ENCODE measurements at places on chromosomes 2 and 18. TPM values are rescaled to one million over a fixed set of nuclear protein-coding genes. Genes with fewer than 3 reads are reported as not detected.

DNA sequence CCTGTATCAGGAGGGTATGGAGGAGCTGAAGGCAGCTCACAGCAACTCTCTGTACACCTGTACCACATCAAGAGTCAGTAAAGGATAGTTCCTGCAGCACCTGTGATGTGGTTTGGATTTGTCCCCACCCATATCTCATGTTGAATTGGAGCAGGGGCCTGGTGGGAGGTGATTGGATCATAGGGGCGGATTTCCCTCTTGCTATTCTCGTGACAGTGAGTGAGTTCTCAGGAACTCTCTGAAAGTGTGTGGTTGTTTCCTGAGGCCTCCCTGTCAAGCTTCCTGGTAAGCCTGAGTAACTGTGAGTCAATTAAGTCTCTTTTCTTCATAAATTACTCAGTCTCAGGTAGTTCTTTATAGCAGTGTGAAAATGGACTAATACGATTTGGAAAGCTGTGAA lies 28.9 kb downstream of the OSBPL1A start:
- no peak for DNase-seq

The MDH1B gene
- 2.2 TPM for total RNA-seq

The COL3A1 gene
- 0.53 TPM for total RNA-seq

GRCh38 chr2:104410136-104410535 lies 443.8 kb upstream of the POU3F3 start:
- no peak for DNase-seq

The GPR75 gene
- 0.53 TPM for total RNA-seq

- no peak for DNase-seq
These were observed 325.9 kb downstream of the AKAIN1 start for GRCh38 chr18:4871197-4871596.

DNA sequence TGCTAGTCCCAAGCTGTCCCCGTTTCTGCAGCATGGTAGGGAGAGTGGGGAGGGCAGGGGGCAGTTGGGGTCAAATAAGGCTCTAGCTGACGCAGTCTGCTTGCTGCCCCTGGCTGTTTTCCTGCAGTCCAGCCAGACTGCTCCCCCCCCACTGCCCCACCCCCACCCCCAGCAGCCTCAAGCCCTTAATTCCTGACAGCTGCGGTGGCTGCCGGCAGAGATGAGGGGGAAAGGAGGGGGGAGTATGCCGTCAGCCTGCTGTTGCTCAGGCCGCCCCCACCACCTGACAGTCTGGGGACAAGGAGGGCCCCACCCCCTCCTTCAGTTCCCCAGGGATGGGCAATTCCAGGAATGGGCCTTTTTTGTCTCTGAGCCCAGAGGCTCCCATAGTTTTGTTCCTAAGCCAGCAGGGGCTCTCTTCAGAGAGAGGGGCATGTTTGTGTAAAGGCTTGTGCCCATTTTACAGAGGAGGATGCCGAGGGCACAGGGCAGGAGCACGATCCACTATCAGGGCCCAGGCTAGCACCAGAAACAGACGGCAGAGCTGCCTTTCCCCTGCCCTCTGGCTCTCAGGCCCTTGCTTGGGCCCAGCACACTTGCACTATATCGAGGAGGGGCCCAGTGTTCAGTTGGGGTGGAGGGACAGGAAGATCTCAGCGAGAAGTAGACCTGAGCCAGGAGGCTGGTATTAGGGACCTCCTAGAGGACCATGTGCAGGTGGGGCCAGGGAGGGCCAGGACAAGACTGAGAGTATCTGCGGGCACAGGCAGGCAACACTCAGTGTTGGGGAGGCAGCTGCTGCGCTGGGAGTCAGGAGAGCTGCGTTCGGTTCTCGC lies 1.5 kb upstream of the WNT10A start:
- no peak for DNase-seq

- DNase-seq = no peak
These were observed 71.1 kb downstream of the DOCK10 start for GRCh38 chr2:224971214-224971613.

The NYAP2 gene
- not detected for total RNA-seq

DNA sequence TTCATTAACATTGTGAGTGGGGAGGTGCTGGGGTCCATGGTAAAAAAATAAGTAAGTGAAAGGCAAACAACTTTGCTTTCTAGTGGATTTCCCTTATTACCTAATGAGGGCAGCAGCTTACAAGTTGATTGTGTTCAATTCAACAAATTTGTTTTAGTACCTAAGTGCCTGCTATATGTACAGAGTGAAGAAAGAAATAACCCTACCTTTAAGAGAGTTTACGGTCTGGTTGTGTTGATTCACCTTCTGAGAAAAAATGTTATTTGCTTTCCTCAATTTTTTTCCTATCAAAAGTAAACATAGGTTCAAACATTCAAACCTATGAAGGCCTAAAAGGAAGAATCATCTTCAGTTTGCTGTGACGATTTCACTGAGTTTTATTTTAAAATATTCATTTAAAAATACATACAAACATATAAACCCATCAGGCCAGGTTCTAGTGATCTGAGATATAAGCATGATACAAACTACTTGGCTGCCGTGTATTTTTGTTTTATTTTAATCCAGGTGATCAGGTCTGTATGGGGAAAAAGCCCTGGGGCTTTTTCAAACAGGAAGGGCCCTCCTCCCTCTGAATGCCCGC lies 1.5 kb upstream of the SPTBN1 start:
- DNase-seq = no peak

The CHRNG gene
- not detected for total RNA-seq

GRCh38 chr18:6010284-6010683 lies 115.0 kb upstream of the TMEM200C start:
- no peak for DNase-seq

GRCh38 chr18:55968550-55968949 lies 380.6 kb upstream of the TCF4 start:
- no peak for DNase-seq

The MTHFD2 gene
- total RNA-seq = 319 TPM

The POTEI gene
- total RNA-seq = not detected

DNA sequence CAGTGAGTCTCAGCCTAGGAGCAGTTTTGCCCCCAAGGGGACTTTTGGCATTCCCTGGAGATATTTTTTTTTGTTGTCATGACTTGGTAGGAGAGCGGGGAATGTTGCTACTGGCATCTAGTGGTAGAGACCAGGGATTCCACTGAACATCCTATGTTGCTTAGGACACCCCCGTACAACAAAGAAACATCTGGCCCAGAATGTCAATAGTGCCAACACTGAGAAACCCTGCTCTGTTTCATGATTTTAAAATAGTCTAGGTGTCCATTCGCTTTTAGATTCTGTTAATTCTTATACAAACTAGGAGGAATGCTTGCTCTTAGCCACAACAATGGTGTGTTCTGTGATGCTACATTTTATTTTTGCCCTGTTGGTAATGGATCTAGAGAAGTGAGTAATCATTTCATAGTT lies 225.8 kb upstream of the SIX3 start:
- DNase-seq = peak; percentile 86

The CRYGC gene
- total RNA-seq = not detected

The LINC00305 gene
- not detected for total RNA-seq

GRCh38 chr2:23526114-23526513 lies 141.1 kb downstream of the KLHL29 start:
- DNase-seq = no peak

The TDRD15 gene
- 0.16 TPM for total RNA-seq

GRCh38 chr2:212949786-212950185 lies 201.6 kb downstream of the IKZF2 start:
- DNase-seq = no peak

DNA sequence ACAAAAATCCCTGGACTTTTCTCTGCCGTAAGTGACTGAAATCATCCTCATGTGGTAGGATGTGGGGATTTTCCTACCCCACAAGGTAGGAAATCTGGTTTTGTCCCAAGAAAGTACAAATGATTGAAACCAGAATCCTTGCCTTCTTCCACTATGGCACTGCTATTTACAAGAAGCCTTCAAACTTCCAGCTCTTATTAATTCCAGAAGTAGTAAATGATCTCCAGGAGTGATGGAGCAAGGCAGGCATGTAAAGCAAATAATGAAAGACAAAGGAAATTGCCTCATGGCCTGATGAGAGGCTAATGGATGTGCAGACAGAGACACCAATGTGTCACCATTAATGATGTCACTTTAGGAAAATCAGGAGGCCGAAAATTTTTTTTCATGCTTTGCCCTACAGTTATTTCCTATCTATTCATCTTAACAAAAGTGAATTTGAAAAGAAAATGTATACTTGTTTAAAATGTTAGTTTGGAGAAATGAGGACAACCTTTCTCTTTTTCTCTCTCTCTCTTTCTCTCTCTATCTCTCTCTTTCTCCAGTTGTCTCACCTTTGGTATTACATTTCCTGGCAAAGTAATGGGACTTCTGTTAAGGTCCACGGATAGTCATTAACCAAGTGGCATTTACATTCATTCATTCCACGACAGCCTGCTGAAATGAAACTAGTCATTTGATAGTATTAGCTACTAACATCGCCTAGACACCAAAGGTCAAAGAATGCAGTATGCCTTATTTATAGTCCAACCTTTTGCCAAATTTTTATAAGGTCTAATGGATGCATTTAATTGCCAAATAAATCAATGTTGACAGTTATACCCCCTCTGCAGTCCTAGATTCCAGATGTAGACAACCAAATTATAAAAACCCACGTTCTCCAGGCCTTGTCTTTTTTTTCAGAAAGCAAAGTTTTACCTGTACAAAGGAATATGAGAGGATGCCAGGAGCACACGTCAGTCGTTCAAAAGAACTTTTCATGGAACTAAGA lies 5.0 kb upstream of the EVA1A start:
- no peak for DNase-seq

- no peak for DNase-seq
These were observed 38.2 kb upstream of the ALPP start for GRCh38 chr2:232340171-232340935.

GRCh38 chr2:233087713-233088112 lies 27.6 kb downstream of the INPP5D start:
- DNase-seq = no peak

DNA sequence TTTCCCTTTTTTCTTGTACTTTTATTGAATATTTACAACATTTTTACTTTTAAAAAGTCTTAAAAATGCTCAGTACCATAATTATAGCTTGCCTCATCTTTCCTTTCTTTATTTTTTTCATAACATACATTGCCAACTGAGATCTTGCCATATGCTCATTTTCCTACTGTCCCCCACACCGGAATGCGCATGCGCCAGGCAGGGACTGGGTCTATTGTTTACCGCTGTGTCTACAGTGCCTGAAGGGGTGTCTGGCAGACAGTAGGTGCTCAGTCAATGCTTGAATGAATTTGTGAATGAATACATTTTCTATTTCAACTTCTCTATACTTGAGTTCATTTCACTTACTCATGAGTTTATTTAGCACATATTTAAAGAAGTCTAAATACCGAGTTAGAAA lies 158.0 kb downstream of the CYP26B1 start:
- peak; percentile 43 for DNase-seq

DNA sequence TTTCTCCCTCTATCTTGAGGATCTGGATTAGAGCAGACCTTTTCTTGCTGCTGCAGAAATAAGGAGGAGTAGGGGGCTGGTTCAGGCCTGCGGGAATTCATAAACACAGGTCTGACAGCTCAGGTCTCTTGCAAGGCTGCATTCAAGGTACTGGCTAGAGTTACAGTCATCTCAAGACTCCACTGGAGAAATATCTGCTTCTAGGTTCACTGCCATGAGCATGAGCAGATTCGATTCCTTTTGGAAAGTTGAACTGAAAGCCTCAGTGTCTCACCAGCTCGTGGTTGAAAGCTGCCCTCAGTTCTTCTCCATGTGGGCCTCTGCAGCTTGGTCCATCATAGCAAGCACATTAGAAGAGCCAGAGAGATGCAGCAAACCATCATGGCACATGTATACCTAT lies 124.4 kb upstream of the SETBP1 start:
- no peak for DNase-seq

The CROCC2 gene
- total RNA-seq = not detected
